Caco-2 (cell line): ENCODE measurements at places on chromosomes 13 and 19.
A peak's percentile ranks its signal among the peaks of the same experiment; 100 is the strongest.

GRCh38 chr19:56508290-56508778, 679 bp downstream of the ZNF471 start:
- no peak overlapping the region for H3K4me3 ChIP-seq
- DNase-seq: no peak
- H3K4me1 ChIP-seq: no peaks in the 10 kb centered on the region
- no peaks in the 10 kb centered on the region for H3K36me3 ChIP-seq

GRCh38 chr13:111322916-111323331, 2.5 kb downstream of the TEX29 start:
- no peak overlapping the region for H3K4me3 ChIP-seq
- no peak for DNase-seq
- no peaks in the 10 kb centered on the region for H3K36me3 ChIP-seq
- H3K27ac ChIP-seq: no peak overlapping the region
- H3K27me3 ChIP-seq: no peaks in the 10 kb centered on the region

GRCh38 chr13:26227166-26227971, 5.3 kb upstream of the RNF6 start:
- no peak overlapping the region for H3K27ac ChIP-seq
- H3K4me1 ChIP-seq: peaks cover 4% of the 10 kb centered on the region
- H3K36me3 ChIP-seq: no peaks in the 10 kb centered on the region
- H3K4me3 ChIP-seq: no peak overlapping the region
- H3K27me3 ChIP-seq: no peaks in the 10 kb centered on the region

DNA sequence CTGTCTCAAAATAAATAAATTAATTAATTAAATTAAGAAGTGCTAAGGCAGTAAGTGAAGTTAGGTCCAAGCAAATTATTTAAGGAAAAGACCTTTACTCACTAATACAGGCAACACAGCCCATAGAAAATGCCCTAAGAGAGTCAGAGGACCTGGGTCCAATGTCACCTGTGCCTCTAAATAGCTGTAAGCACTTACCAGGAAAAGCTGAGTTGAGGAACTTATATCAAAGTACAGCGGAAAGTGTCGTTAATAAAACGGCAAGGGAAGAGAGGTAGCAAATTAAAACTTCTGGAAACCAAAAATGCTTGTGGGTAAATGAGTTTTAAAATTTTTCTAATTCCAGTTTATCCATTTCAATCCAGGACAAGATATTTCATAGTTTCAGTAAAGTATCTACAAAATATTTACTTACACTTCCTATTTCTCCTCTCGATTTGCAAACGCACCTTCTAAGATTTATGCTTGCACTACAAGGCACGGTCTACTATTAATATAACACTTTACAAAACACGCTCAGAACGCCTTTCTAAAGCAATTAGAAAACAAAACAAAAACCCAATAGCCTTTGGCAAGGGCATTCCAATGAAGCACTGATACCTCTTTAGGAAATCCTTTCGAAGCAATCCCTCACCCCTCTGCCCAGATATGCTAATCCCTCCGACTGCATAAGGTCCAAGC, 963 bp downstream of the VPS36 start:
- H3K4me1 ChIP-seq: no peaks in the 10 kb centered on the region; the same call in 1 of the 2 replicates
- peak overlapping the region; percentile 89 for H3K4me3 ChIP-seq

DNA sequence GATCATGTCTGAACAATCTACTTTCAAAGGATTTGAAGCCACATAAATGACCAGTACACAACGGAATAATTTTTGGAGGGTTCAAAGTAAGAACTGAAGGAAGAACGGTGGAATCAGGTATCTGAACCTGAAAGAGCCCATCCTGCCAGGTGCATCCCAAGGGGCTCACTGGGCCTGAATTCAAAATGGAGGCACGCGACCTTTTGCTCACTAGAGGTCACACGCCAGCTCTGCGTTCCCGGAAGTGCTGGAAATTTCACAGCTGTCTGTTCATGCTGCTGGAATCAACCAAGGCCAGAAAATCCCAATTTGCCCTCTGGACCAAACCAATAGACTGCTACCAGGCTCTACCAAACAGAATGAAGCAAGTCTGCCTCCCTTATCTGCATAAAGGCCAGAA, 4.2 kb upstream of the RASA3 start:
- H3K27me3 ChIP-seq: no peaks in the 10 kb centered on the region
- H3K36me3 ChIP-seq: no peaks in the 10 kb centered on the region
- H3K4me1 ChIP-seq: peaks cover 3% of the 10 kb centered on the region
- DNase-seq: no peak
- H3K27ac ChIP-seq: no peak overlapping the region

GRCh38 chr13:113656003-113656588, 1.9 kb downstream of the ATP4B start:
- no peaks in the 10 kb centered on the region for H3K4me1 ChIP-seq
- H3K4me3 ChIP-seq: no peak overlapping the region
- no peaks in the 10 kb centered on the region for H3K36me3 ChIP-seq
- H3K27ac ChIP-seq: no peak overlapping the region
- H3K27me3 ChIP-seq: no peaks in the 10 kb centered on the region
- DNase-seq: no peak

GRCh38 chr13:35961002-35961401, 170.2 kb downstream of the DCLK1 start:
- H3K27me3 ChIP-seq: no peaks in the 10 kb centered on the region
- no peak overlapping the region for H3K4me3 ChIP-seq
- no peaks in the 10 kb centered on the region for H3K4me1 ChIP-seq
- no peak for DNase-seq
- H3K36me3 ChIP-seq: no peaks in the 10 kb centered on the region
- H3K27ac ChIP-seq: no peak overlapping the region

- no peaks in the 10 kb centered on the region for H3K27me3 ChIP-seq
- peak; percentile 86 for DNase-seq
- peaks cover 20% of the 10 kb centered on the region for H3K36me3 ChIP-seq
- peak within 1 kb of the TSS; percentile 99 for H3K27ac ChIP-seq
- peaks cover 5% of the 10 kb centered on the region; the same call in 1 of the 2 replicates for H3K4me1 ChIP-seq
Measured at GRCh38 chr19:58228585-58229254, at the start of gene ZNF544. Gene ZNF544, plus strand, starts transcription at chr19:58228914. Its CDS starts 15,110 bp downstream, at chr19:58244024.

- H3K4me1 ChIP-seq: peaks cover 5% of the 10 kb centered on the region; the same call in 1 of the 2 replicates
- H3K27ac ChIP-seq: no peak within 1 kb of the TSS
- H3K4me3 ChIP-seq: no peak within 1 kb of the TSS
Measured at GRCh38 chr19:39778763-39779162, at the start of gene LEUTX. Gene LEUTX, plus strand, starts transcription at chr19:39778854. Its CDS starts 67 bp downstream, at chr19:39778921.

- no peaks in the 10 kb centered on the region for H3K4me1 ChIP-seq
- H3K4me3 ChIP-seq: no peak overlapping the region
Measured at GRCh38 chr19:9061879-9062278, 25.0 kb upstream of the OR1M1 start.

DNA sequence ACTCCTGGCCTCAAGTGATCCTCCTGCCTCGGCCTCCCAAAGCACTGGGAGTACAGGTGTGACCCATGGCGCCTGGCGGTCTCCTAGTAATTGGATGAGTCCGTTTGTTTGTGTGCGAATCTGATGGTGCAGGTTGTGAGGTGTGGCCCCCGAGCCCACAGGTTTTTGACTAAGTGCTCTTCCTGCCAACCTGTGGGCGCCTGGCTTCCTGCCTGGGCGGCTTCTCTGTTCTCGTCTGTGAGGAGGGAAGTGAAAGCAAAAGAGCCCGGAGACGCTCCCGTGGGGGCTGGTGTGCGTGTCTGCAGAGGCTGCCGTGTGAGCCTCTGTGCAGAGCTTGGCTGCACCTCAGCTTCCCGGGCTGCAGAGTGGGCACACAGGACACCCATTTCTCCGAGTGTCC, 10.0 kb downstream of the ARHGAP45 start:
- no peaks in the 10 kb centered on the region for H3K27me3 ChIP-seq
- DNase-seq: no peak
- H3K27ac ChIP-seq: no peak overlapping the region

DNA sequence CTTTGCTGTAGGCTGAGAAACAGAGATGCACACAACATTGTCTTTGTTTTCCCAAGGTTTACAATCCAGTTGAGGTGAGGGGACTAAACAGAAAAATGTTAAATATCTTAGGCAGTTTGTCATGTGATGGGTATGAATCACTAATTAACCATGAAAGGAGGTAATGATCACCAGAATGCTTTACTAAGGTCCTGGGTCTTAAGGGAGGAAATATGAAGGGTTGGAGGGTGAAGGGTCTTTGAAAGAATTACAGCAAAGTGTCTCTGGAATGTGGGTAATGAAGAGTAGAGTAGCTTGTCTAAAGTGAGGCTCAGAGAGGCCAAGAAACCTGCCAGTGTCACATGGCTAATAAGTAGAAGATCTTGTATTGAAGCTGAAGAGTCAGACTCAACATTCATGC, 19.0 kb downstream of the BIVM start:
- no peak overlapping the region for H3K27ac ChIP-seq
- H3K4me1 ChIP-seq: peaks cover 23% of the 10 kb centered on the region
- no peaks in the 10 kb centered on the region for H3K27me3 ChIP-seq
- DNase-seq: no peak

GRCh38 chr19:1302533-1303239, 17.0 kb downstream of the EFNA2 start:
- no peaks in the 10 kb centered on the region for H3K27me3 ChIP-seq
- no peaks in the 10 kb centered on the region for H3K36me3 ChIP-seq
- no peak for DNase-seq
- H3K4me3 ChIP-seq: no peak overlapping the region
- H3K27ac ChIP-seq: no peak overlapping the region

- no peaks in the 10 kb centered on the region for H3K27me3 ChIP-seq
- no peak for DNase-seq
- peaks cover 5% of the 10 kb centered on the region; the same call in 1 of the 2 replicates for H3K4me1 ChIP-seq
- peak overlapping the region; percentile 66 for H3K4me3 ChIP-seq
- H3K36me3 ChIP-seq: peaks cover 21% of the 10 kb centered on the region
Measured at GRCh38 chr19:58229255-58229639, 533 bp downstream of the ZNF544 start.

GRCh38 chr13:25806264-25806974, 245.4 kb downstream of the SHISA2 start:
- H3K27ac ChIP-seq: no peak overlapping the region
- H3K4me3 ChIP-seq: no peak overlapping the region
- no peaks in the 10 kb centered on the region for H3K36me3 ChIP-seq
- H3K27me3 ChIP-seq: no peaks in the 10 kb centered on the region

- no peak within 1 kb of the TSS for H3K4me3 ChIP-seq
- no peaks in the 10 kb centered on the region for H3K4me1 ChIP-seq
- no peak for DNase-seq
- no peaks in the 10 kb centered on the region for H3K27me3 ChIP-seq
- no peaks in the 10 kb centered on the region for H3K36me3 ChIP-seq
Measured at GRCh38 chr19:57934820-57935665, at the start of gene ZNF418. Gene ZNF418, minus strand, starts transcription at chr19:57935402. Its CDS starts 1,580 bp downstream, at chr19:57933822.

GRCh38 chr13:110424569-110425443, 117.7 kb downstream of the COL4A2 start:
- H3K4me1 ChIP-seq: peaks cover 17% of the 10 kb centered on the region
- no peaks in the 10 kb centered on the region for H3K36me3 ChIP-seq
- no peak for DNase-seq

DNA sequence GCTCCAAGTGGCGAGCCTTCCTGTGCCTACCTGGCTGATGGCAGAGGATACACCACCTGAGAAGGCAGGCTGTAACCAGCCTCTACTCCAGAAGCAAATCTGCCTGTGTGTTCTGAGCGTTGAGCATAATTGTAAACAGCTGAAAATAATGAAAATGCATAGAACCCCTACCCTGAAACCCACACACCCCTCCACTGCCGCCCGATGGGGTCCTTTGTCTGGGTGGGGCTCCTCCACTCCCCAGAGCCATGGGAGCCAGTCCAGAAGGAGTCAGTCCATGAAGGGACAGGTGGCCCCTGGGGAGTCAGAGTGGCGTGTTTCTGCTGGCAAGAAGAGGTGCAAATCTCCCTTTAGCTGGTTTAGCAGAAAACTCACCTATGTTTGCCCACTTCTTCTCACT, 8.0 kb upstream of the SOX1 start:
- DNase-seq: no peak
- no peaks in the 10 kb centered on the region for H3K27me3 ChIP-seq
- no peak overlapping the region for H3K27ac ChIP-seq
